Left hindlimb (tissue), 1 donor: ENCODE measurements at places on chromosomes 5 and 9.

GRCh38 chr5:1494780-1495524, 28.8 kb downstream of the LPCAT1 start:
- no peak for DNase-seq

DNA sequence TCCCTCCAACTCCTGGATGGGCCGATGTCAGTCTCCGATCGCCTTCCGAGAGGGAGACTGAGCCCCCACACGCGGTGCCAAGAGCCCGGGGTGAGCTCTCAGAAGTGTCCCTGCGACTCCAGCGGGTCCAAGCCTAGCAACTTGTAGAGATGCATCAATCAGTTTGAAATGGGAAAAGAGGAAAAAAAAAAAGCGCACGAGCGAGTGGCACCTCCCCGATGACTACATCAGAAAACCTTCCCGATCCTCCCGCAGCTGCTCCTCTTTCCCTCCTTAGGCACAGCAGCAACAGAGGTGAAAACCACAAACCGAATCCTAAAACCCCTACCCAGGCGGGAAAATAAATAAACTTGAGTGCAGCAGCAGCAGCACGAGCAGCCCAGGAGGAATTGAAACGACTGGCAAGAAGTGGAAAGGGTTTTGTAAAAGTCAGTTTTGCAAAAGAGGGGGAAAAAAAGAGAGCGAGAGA, 1.0 kb upstream of the EFNA5 start:
- peak; percentile 68 for DNase-seq

DNA sequence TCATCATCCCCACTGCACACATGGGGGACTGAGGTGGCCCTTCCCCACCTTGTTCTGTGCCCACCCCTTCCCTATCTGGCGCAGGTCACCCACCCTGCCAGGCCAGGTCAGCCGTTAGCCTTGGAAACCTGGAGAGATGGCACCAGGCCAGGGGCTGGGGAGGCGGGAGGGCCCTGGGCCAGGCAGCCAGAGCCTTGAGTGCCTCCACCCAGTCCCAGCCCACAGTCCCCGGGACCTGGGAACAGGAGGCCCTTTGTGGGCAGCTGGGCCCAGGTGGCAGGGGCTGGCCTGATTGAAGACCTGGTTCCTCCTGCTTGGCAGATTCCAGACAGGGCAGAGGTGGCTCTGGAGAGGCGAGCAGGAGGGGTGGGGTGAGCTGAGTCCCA, 70.6 kb downstream of the LRSAM1 start:
- peak; percentile 77 for DNase-seq

GRCh38 chr5:157670662-157671591, at the start of gene C5orf52:
Gene C5orf52, plus strand, starts transcription at chr5:157671533. Its CDS starts 82 bp downstream, at chr5:157671615.
- DNase-seq: peak; percentile 78

GRCh38 chr9:90926936-90927335, 125.3 kb downstream of the SYK start:
- DNase-seq: no peak

DNA sequence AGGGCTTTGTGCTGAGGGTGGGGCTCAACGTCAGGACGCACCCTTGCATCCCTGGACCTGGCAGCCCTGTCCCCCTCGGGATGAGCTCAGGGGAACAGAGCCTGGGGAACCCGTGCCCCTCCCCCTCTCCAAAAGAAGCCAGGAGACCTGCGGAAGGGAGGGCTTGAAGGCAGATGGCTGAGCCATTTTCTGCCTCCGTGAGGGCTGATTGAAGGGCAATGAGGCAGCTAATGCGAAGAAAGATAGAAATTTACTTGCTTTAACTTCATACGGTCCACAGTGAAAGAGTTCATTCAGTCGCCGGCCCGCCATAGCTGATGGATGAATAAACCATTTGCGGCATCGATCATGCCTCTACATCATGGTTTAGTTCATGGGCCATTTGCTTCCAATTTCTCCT, 28.8 kb downstream of the ASS1 start:
- no peak for DNase-seq

DNA sequence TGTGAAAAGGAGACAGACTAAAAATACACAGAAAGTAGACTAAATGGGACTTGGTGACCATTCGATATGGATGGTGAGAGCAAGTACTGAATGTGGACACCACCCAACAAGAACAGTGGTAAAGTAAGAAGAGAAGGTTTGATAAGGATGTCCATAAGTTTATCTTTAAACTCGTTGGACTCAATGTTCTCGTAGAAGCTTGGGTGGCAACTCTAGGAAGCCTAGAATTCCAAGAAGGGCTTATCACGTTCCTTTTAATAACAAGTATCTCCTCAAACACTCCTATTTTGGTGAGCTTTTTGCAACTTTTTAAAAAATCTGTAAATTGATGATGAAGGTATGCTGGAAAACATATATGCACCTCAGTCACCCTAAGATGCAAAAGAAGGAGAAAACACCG, 108.6 kb upstream of the CDH6 start:
- no peak for DNase-seq

DNA sequence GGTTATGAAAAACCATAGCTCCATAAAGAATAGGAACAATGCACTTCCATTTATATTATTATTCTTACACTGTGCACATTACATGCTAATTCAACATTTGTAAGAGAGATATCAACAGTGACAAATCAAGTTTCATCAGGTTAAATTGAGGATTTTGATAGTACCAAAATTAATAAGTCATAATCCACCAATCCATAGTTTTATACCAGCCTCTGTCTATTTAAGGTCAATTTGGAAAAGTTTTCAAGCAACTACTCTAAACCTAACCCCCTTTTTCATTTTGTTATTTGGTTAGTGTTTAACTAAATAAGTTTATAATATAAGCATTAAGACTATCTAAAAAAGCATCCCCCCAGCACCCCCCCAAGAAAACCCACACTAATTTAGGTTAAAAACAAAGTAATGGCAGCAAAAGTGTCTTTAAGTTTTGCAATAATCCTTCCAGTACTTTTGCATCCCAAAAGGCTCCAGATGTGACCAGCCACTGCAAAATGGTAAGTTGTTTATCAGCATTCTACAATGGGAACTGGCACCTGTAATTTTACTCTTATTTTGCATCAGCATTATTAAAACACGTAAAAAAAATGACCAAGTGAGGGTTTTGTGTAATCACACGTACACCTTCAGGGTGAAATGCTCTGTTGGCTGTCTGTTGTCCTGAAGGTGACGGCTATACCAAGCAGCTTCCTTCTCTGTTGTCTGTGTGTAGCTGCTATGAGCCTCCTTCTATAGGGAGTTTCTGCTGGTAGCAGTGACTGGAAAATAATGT, 36.8 kb upstream of the SSBP2 start:
- DNase-seq: peak; percentile 68

DNA sequence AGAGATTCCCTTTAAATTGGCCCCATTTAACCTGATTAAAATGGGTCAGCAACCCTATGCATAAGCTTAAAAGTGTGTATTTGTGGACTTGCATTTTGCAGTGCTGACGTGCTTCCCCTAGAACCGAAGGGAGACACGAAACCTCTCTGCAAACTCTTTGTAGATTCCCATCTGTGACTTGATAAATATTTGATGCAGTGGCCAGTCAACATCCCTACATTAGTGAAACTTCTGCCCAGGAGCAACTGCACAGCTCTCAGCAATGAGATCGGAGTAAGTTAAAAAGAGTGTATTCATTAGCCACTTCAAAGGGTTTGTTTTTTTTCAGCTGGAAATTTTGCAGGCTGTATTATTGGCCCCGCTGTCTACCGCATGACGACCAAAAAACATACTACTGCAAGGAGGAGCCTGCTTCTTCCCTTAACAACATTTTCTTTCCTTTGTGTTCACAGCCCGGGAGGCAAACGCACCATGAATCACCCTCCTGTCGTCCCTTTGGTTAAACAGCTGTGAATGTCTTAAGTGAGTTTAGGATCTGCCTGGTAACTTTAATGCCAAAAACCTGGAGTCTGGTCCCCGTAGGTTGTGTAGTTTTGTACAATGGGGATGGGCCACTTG, 38.0 kb upstream of the TCERG1 start:
- DNase-seq: no peak
